ENCODE measurements at places on chromosomes 5 and 9.

- DNase-seq = no peak
Measured at GRCh38 chr9:111799915-111800526, 5.3 kb upstream of the SHOC1 start.

- no peak for DNase-seq
Measured at GRCh38 chr5:16877267-16877935, 58.7 kb downstream of the MYO10 start.

GRCh38 chr9:1939926-1940368 is 75.2 kb upstream of the SMARCA2 start:
- peak; percentile 42 for DNase-seq

- peak; percentile 60 for DNase-seq
Measured at GRCh38 chr9:137217276-137218211, 4.5 kb downstream of the RNF208 start.

- no peak for DNase-seq
Measured at GRCh38 chr9:643966-644365, 197.5 kb upstream of the DMRT1 start.

- DNase-seq = no peak
Measured at GRCh38 chr5:135729321-135729786, 105.1 kb upstream of the SLC25A48 start.

DNA sequence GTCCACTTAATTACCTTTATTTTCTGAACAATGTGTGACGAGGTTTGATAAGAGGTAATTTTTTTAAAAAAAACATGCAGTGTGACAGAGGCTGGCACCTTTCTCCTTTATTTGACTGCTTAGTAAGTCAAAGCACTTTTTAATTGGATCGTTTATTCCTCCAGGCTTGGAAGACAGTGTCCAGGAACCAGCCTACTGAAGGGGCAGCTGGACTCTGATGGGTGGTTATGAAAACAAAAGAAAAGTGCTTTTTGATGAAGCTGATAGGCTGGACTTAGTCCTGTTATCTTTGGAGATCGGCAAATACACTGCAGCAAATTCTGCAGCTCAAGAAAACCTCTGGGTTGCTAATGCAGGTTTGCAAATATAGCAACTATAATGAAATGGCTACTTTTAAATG is 141.7 kb downstream of the DCP2 start:
- no peak for DNase-seq

GRCh38 chr9:128091144-128091543 is 23.1 kb downstream of the SLC25A25 start:
- DNase-seq = peak; percentile 56

- no peak for DNase-seq
Measured at GRCh38 chr5:113047733-113048652, 71.4 kb downstream of the DCP2 start.

DNA sequence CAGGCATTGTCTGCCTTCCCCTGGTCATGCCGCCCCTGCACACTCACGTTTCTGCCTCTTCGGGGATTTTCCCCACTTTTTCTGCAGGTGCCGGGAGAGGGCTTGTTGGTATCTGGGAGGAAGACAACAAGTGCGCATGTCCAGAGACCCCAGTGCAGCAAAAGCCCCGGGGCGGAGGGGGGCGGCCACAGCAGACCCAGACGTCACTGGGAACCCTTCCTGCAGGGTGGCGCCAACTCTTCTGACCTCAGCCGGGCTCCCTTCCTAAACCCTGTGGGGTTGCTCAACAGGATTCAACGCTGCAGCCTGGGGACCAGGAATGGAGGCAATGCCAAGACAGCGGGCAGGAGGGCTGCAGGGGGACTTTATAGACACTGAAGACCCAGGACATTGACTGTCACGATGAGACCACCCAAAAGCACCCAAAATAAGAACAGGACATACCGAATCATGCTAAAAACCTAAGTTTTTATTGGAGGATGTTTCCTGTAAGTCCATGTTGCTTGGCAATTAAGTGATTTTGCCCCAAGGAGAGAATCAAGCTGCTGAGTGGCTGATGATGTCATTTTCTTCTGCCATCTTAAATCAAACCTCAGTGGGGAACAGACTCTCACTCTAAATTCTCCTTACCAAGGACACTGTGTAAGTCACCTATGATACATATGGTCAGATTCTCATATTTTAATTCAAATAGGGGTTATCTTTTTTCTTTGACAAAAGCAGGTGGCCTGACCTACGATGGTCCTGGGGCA is 62.9 kb upstream of the SIMC1 start:
- no peak for DNase-seq

- peak; percentile 94 for DNase-seq
Measured at GRCh38 chr5:96434201-96434645, 1.2 kb upstream of the PCSK1 start.

DNA sequence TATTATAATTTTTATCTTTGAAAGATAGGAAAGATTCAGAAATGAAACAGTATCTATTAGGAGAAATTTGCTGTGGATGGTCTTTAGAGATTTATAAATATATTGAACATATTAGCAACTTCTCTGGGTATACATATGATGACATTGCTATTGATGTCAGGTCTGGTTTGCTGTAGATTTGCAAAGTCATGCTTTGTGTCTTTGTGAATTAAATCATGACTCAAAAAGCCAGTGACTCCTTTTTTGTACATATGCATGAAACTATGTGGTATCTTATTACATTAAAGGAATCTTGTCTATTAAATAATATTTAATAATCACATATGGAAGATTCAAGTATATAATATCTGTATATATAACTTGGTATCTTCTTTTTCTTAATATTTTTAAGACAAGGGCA is 141.9 kb downstream of the ST8SIA4 start:
- DNase-seq = no peak

DNA sequence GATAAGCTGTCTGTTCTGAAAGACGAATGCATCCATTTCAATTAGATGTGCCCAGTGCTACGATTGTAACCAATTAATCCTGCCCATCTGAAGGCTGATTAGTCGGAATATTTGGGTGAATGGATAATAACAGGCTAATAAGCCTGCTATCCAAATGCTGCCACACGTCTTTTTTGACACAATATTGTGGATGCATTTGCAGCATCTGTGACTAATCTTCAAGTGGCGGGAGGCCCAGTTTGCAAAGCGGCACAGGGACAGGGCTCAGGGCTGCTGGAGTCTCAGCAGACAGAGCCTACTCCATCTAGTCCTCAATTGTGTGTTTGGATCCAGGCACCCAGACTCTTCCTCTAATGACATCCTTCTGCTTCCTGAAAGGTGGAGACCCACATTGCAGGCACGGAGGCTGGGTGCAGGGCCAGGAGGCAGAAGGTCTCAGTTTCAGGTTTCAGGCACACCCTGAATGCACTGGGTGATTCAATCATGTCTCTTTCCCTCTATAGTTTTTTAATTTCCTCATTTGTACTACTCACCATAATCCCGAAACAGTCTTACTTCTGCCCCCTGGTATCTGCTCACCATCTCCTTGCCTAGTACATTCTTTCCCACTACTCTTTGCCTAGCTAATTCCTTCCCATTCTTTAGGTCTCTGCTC is 169.6 kb downstream of the ASTN2 start:
- DNase-seq = no peak

DNA sequence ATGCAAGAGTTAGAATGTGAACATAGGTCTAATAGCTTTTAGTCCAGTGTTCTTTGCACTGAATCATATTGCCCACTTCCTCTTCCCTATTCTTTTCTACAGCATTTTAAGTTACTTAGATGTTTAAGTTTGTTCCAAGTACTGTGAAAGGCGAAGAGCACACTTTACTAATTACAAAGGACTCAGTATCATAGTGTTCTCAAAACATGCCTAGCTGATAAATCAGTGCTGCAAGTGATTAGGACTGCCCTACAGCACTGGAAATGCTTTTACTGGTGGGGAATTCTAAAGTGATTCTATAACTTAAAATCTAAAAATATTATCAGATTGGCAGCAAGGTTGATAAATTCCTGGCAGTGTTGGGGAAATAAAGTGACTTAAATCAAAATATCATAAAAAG is 177.9 kb upstream of the KCNN2 start:
- no peak for DNase-seq

GRCh38 chr9:94705162-94705702 is 21.3 kb upstream of the AOPEP start:
- no peak for DNase-seq

- no peak for DNase-seq
Measured at GRCh38 chr9:94210616-94211603, 48.2 kb upstream of the ZNF169 start.

DNA sequence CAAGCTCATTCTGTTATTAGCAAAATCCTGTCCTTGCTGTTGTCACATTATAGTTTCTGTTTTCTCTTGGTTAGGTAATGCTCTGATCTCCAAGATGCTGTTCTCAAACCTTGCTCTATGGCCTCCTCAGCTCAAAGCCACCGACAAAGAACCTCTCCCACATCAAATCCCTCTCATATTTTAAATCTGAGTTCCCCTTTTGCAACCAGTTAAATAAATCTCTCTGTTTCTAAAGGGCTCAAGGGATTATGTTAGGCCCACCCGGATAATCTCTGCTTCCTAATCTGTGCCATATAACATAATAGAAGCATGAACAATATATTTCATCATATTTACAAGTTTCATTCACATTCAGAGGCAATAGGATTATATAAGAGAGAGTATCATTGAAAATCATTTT is 286.0 kb downstream of the CYLC2 start:
- no peak for DNase-seq

- no peak for DNase-seq
Measured at GRCh38 chr9:15421990-15422371, 695 bp upstream of the SNAPC3 start.

DNA sequence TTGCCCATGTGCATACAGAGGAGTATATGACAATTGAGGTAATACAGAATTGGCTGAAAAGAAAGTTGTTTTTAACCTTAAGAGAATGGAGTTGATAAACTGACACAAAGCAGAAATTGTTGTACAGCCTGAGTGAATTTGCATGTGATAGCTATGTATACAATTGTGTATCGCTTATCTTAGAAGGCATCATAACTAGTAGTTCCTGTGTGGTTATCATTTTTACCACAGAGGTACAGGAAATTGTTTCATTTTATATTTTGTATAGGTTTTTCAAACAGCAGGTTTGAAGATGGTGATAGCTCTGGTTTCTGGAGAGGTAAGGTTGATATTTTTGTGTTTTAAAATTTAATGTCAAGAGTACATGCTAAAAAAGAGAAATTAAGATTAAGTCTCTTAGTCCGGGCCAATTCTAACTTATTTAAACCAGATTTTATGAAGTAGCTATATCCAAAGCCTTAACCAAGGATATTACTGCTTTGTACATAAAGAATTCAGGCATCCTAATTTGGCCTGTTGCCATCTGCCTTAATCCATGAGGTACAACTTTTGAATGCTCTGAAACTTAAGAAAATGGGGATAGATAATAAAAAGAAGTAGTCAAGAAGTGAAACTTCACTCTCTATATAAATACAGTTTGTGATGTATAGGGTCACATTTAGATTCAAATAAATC is 26.0 kb downstream of the DDX4 start:
- no peak for DNase-seq

GRCh38 chr5:31531543-31531887 is 378 bp downstream of the DROSHA start:
- DNase-seq = no peak

- no peak for DNase-seq
Measured at GRCh38 chr9:21889673-21890072, 87.2 kb downstream of the MTAP start.

Data from NCI-H2029 treated with DMSO at 0.1 percent for 48 hours (cell line).